IgD-negative memory B cell (primary cell): ENCODE measurements at places on chromosomes 13 and 19. TPM values are rescaled to one million over a fixed set of nuclear protein-coding genes. Genes with fewer than 3 reads are reported as not detected.

Gene IZUMO2
- not detected for polyA plus RNA-seq

Gene DACH1
- not detected for polyA plus RNA-seq

Gene TEKTIP1
- not detected for polyA plus RNA-seq

Gene HSPB6
- polyA plus RNA-seq, result not detected

Gene GNA15
- polyA plus RNA-seq, result not detected

Gene KLK3
- not detected for polyA plus RNA-seq

Gene CEACAM6
- not detected for polyA plus RNA-seq
